ENCODE measurements at places on chromosomes 4 and X.

- DNase-seq: no peak
Observed at GRCh38 chr4:182272151-182272550, 28.9 kb downstream of the TENM3 start.

- DNase-seq: no peak
Observed at GRCh38 chr4:152090543-152090942, 329.7 kb upstream of the GATB start.

- DNase-seq: no peak
Observed at GRCh38 chrX:105894721-105895120, 72.4 kb downstream of the NRK start.

DNA sequence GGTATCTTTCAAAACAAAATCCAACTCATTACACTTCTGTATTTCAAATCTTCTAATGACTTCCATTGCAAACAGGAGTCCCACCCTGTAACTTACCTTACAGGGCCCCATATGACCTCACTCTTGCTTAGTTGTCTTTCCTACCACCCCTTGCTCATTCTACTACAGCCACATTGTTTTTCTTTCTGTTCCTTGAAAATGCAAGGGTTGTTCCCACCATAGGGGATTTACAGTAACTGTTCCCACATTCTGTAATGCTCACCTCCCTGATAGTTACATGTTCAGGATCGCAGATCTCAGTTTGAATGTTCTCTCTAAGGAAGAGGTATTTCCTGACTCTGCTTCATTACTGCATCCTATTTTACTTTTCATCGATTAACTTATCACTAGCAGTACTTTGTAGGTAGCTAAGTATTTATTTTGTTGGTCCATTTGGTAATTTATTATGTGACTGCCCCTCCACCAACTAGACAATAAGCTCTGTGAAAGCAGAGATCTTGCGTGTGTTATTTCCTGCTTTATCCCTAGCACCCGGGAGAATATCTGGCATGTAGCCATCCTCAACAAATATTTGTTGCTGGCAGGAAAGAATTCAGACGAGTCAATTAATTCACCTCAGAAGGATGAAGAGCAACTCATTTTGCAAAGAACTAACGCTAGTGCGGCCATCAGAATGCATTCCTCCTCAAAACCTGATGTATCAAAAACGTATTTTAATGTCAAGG is 21.4 kb downstream of the MAOB start:
- DNase-seq: no peak

DNA sequence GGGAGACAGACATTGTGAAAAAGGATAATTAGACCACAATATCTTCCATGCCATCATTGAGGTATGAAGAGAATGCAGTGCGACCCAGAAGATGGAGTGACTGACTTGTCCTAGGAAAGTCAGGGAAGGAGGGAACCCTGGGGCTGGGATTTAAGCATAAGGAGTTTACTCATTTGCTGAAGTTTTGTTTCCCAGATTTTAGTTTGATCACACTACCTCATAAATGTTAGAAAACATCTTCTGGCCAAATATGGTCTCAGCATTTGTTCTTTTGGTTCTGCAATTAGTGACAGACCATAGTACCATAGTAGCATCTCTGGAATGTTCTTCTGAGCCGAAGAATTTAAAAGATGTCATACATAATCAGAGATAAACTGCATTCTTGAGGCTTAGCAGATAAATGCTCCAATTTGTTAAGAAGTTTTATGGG is 96.5 kb upstream of the PGRMC2 start:
- DNase-seq: no peak

DNA sequence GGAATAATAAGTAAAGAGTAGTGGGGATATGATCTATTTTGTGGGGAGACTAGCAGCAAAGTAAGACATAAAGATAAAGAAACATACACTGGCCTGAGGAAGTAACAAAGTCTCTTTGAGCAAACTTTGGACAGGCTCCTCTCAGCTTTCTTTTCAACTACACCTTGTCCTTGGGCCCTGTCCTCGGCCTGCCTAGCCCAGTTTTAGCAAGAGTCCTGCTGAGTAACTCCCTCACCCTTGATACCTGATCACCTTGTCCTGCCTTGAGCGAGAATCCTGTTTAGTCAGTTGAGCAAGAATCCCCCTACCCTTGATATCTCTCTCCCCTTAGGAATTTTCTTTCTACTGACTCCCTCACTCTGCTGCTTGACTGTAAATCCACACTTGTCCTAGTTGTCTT is 11.5 kb downstream of the HNRNPH2 start:
- DNase-seq: no peak

GRCh38 chrX:149145845-149146285 is 359.2 kb downstream of the IDS start:
- DNase-seq: no peak

Measured in left cardiac atrium (tissue), 4 donors.